Natural killer cell treated with Interleukin-12 subunit alpha and Interleukin-12 subunit beta and Interleukin-15 and Interleukin-18, amount 100 ng/mL, for 72 hours (primary cell): ENCODE measurements at places on chromosomes 2 and 18. TPM values are rescaled to one million over a fixed set of nuclear protein-coding genes. Genes with fewer than 3 reads are reported as not detected.

RAD51AP2 gene
- total RNA-seq: not detected

RTP5 gene
- not detected for total RNA-seq

DOK1 gene
- total RNA-seq: 34.4 TPM

SLC4A5 gene
- 1.2 TPM for total RNA-seq

UGT1A4 gene
- not detected for total RNA-seq

USP34 gene
- 92.3 TPM for total RNA-seq

KCNG2 gene
- total RNA-seq: not detected

LCLAT1 gene
- total RNA-seq: 33.1 TPM

DNA sequence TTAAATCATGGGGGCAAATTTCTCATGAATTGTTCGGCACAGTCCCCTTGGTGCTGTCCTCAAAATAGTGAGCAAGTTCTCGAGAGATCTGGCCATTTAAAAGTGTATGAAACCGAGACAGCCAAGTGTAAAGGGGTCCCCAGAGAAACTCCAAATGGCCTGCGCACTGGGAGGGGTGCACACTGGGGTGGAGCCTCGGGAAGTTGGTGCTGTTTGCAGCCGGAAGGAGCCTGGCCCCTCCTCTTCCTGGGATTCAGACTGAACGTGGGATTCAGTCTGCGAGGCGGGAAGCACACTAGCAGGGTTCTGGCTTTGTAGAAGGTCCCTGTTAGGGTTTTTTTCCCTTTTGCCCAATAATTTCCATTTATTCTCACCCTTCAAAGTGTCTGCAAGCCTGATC is 48.8 kb downstream of the RABL2A start:
- DNase-seq: no peak

- no peak for DNase-seq
These were observed 24.7 kb upstream of the NAGK start for GRCh38 chr2:71043531-71044407.

DNA sequence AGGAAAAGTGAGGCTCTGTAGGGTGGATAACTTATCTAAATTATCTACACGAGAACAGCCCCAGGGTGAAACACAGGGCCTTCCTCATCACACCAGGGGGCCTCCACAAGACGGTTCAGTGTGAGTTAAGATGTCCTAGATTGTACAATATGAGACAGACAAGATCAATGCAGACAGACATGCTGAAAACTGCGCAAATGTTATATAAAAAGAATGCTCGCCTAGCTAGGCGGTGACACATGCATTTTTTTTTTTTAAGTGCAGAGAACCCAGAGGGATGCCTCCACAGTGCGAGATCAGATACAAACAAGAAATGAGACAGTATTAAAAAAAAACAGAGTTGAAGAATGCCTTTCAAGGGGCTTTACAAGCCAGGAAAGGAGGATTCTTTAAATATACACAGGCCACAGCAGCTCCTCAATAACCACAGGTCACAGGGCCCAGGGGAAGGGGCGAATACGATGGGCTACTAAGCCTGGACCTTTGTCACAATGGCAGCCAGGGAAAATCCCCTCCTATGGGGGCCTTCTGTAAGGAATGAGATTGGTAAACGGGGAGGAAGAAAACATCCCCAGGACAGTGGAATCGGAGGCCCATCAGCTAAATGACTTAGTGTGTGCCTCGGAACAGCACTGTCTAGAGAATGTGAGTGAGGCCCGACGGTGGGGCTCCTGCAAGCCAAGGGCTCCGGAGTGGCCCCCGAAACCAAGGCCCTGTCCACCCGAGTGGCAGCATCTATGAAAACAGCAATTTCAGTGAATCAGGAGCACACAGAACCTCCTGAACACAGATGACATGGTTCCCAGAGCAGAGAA is 48.9 kb downstream of the ADCY3 start:
- no peak for DNase-seq

DNA sequence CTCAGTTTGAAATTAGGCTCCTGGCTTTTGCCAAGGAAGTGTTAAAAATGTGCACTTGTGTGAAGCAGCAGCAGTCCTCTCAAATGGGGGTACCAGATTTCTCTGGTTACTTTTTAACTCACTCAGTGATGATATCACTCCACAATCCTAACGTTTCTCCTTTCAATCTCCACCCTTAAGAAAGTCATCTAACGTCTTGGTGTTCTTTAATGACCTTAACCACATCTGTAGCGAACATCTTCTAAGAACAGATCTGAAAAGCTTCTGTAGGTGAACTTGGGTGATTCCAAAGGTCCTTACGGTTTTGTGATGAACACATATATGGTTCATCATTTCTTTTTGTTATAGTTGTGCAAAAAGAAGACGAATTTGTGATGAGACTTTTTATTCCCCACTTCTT is 73.2 kb downstream of the DOCK10 start:
- no peak for DNase-seq

DNA sequence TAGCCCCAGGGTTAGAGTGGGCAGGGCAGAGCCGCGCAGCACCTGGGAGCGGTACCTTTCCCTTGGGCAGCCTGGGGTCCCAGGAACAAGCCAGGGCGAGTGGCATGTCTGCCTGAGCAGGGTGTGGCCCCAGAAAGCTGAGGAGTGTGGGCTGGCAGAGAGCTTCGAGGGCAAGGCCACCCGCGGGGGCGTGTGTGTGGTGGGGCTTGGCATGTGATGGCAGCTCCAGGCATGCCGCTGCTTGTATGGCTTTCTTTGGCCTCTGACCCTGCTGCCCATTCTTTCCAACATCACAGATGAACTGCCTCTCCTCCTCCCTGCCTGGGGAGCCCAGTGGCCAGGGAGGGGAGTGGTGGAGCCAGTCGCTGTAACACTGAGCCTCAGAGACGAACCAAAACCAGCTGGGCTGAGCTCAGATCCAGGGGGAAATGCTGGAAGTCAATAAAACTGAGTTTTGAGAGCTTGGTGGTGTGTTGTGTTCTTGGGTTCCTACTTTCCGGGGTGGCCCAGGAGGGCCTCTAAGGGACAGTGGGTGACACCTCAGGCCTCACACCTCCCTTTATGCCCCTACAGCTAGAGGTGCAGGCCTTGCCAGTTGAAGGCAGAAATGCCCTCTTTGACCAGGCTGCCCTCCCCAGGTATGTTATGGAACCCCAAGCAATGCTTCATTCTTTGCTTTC is 7.4 kb downstream of the DNAJB2 start:
- no peak for DNase-seq

DNA sequence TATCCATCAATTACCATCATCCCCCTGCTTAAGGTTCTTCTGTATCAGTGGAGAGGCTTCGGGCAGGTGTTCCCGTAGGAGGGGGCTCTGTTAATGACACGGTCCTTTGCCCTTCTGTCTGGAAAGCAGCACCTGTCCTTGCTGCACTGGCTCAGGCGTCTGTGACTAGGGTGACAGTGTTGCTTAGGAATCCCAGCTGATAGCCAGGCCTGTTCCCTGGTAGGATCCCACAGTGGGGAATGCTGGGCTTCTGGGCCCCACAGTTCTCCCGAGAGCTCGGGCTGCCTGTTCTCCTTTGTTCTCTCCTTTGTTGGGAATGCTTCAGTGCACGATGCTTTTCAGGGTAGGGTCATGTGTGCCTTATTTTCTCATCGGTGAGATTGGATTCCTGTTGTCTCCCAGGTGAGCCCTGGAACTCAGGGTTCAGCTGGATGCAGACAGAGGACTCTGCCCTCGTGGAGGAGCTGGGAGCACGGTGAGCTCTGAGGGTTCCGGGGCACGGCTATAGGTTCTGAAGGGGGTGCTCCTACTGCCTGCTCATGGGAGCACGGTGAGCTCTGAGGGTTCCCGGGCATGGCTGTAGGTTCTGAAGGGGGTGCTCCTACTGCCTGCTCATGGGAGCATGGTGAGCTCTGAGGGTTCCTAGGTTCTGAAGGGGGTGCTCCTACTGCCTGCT is 9.6 kb downstream of the SNTG2 start:
- DNase-seq: no peak

- no peak for DNase-seq
These were observed 5.4 kb downstream of the METTL21A start for GRCh38 chr2:207619764-207620203.

DNA sequence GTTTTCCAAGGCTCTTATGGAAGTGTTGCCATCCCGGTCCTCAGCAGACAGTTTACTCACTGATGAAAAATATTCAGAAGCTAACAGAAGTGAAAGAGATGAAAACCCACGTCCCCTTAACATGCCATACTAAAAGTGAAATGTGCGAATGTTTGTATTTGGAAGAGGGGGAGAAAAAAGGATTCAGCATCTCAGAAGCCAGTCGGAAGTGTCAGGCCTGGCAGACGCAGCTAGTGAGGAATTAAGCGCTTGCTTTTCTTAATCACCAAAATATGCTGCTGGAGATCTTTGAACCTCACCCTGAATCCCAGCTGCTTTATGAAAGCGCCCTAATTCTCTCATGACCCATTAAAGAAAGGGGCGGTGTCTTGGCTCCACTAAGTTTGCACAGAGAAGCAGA is 653.7 kb downstream of the DCDC2C start:
- DNase-seq: no peak

- no peak for DNase-seq
These were observed 151.3 kb upstream of the SOX11 start for GRCh38 chr2:5540856-5541255.

GRCh38 chr2:176165370-176166050 is 8.4 kb downstream of the HOXD3 start:
- no peak for DNase-seq

- no peak for DNase-seq
These were observed 82.6 kb downstream of the MTA3 start for GRCh38 chr2:42651057-42651456.

- DNase-seq: no peak
These were observed 23.0 kb downstream of the CNTNAP5 start for GRCh38 chr2:124048102-124048501.

DNA sequence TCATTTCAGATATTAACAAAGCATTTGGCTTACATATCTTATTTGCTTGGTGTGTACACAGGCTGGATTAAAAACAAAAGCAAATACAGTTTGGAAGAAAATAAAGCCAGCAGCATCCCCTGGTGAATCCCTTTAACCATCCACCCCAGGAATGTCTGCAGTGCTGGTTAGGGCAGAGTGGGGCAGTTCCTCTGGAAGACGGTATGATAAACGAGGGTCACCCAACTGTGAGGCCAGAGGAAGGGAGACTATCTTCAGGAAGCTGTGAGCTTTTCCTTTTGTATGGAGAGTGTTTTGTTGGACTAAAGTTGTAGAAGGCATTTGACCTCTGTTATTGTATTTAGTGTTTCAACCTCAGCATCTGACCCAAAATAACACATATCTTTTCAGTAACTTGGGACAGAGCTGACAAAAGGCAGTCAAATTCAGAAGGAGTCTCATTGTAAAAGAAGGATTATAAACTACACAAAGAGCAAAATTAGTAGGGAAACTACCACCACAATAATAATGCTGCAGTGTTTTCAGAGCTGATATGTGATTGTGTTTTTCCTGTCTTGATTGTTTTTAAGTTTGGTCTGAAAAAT is 159.1 kb downstream of the FMNL2 start:
- no peak for DNase-seq

GRCh38 chr2:714005-714741 is 37.0 kb upstream of the TMEM18 start:
- no peak for DNase-seq

- no peak for DNase-seq
These were observed 210.9 kb upstream of the FOSL2 start for GRCh38 chr2:28181801-28182200.

GRCh38 chr2:240964704-240965295 is 33.6 kb upstream of the SNED1 start:
- DNase-seq: peak; percentile 59

DNA sequence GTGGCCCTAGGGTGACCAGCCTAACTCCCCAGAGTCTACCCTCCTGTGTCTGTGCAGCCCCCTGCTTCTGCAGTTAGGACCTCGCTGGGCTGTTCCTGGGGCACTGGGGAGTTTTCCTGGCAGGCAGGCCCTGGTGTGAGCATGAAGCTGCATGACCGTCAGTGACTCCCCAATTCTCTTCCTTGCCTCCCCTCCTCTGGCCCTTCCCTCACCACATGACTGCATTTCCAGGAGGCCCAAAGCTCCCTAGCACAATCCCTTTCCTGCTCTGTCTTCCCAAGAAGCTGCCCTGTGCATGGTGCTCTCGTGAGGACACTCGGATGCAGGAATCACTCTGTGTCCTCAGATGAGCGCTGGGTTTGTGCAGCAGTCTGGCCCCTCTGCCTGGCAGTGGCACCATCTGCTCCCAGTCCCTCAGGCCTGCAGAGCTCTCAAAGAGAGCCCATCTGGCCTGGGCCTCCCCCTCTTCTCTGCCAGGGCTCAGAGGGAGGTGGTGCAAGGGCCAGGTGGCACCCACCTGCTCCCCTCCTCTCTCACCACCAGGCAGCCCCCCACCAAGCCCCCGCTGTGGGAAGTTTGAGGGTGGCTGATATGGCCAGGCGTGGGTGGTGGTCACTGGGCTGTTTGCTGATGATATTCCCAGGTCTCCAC is 125.6 kb upstream of the HS6ST1 start:
- DNase-seq: peak; percentile 58

DNA sequence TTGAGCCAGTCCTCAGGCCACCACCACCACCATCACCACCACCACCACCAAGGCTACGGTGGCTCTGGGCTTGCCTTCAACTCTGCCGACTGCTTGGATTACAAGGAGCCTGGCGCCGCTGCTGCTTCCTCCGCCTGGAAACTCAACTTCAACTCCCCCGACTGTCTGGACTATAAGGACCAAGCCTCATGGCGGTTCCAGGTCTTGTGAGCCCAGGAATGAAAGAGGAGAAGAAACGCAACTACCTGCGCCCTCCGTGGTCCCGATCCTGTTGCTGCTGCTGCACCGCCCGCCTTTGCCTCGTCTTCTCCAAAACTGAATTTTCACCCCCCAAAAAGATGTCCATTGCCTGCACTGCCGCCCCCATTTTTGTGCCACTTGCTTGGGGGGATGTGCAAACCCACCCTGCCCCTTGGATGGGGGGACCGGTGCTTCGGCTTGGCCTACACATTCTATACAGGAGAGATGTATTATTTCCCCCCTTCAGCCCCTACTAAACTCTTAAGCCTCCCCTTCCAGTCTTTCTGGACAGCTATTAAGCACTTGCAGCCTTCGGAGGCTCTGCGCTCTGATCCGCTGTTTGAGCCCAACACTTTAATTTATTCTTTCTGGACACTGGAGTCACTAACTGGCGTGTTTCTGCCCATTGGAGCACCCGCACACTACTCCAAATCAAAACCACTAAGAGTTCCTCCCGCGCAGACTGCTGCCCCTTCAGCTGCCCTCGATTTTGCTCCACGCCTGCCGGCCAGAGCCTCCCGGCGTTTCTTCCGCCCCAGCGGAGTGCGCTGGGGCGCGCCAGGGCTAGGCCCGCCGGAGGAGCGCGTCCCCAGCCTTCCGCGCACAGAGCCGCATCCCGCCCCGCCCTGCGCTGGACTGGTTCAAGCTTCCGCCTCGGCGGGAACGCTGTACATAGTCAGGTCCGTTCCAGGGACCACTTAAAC is 5.7 kb downstream of the OTX1 start:
- no peak for DNase-seq

- no peak for DNase-seq
These were observed 15.7 kb upstream of the FZD7 start for GRCh38 chr2:202017940-202018339.
